HFF-Myc (cell line): ENCODE measurements at places on chromosomes 3 and 15.

DNA sequence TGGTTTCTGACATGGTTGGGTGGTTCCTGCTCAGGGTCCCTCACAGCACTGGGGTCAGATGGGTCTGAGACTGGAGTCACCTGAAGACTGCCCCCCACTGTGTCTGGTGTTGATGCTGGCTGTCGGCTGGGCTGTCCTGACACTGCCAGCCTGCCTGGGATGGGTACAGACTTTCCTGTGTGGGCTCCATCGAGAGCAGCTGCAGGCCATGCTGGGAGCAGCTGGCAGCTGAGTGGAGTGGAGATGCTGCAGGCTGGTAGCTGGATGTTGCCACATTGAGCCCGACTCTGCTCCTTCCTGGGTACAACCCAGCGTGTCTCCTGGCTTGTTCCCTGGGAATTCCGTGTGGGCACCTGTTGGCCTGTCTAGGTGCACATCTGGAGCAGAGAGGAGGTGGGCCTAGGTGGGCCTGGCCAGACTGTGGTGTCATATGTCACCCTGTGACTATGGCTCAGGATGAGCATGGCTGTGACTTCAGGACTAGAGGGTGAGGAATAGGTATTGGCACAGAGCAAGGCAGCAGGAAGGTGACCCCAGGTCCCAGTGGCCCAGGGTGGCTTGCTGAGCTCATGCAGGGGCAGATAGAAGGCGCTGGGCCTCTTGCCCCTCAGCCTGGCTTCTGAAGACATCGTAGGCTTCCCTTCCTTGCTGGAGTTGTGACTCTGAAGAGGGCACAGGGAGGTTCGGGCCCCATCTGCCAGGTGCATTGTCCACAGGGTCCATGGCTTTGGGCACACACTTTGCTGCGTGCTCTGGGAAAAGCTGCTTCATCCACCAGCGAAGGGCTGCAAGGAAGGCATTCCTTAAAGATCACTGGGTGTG is 40.0 kb upstream of the PRR23E start:
- DNase-seq = no peak

DNA sequence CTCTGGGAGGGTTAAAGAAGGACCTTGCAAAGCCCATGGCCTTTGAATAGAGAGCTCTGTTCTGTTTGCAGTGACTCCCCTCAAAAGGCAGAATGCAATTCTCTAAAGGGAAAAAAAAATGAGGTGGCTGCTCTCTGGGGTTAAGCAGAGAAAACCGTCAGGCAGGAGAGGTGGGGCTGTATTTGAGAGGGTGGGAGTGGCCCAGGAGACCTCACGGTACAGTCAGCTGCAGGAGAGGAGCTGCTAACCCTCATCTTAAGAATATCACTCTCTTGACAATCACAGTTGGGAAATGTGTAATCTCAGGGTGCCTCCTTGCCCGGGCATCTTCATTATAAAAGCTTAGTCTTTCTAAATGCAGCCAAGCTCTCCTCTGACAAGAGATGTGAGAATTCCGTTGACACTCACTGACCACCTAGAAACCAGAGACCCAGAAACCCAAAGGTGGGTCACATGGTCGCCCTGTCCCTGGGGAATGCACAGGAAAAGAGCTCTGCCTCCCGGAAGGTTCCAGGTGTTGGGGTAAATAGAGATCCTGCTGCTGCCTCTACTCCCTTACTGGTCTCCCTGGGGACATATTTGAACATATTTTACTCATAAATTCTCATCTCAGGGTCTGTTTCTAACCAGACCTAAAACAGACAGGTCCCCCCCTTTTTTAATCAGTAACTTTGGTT is 159.1 kb upstream of the CTDSPL start:
- no peak for DNase-seq

GRCh38 chr3:123112232-123112631 is 45.4 kb downstream of the PDIA5 start:
- no peak for DNase-seq

DNA sequence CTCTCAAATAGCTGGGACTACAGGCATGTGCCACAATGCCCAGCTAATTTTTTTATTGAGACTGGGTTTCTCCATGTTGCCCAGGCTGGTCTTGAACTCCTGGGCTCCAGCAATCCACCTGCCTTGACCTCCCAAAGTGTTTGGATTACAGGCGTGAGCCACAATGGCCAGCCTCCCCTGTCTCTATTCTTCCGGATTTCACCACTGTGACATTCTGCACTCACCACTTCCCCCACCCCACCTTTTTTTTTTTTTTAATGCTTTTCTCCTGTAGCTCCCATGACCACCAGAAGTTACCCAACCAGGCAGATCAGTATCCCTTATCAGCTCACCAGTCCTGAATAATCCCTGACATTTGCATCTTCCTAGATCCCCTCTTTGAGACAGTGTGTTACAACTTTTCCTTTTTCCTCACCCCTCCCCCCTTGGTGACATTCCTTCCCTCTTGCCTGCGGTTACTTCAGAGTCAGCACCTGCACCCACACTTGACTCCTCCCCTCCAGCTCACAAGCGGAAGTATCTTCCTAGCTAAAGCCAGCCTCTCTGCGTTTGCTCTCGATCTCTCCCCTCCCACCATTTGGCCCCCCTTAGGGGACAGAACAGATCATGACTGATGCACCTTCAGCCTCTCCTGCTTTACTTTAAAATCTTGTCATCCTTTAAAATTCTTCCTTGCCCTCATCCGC is 13.5 kb upstream of the ZNF592 start:
- DNase-seq = no peak

DNA sequence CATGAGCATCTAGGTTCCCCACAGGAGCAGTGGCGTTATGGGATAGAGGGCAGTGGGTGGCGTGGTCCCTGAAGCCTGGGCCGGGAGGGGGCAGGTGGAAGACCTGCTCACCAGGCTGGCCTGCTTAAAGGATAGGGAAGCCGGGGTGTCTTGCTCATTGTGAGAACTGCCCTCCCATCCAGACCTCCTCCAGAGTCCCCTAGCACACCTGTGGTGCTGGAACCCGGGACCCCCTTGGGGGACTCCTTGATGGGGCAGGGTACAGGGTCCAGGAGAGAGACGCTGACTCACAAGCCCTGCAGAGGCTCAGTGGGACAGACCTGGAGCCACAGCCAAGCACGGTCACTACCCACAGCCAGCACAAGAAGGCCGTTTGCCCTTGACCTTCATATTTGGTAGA is 2.8 kb upstream of the RHCG start:
- no peak for DNase-seq

GRCh38 chr3:72515941-72516340 is 332.3 kb downstream of the SHQ1 start:
- no peak for DNase-seq

DNA sequence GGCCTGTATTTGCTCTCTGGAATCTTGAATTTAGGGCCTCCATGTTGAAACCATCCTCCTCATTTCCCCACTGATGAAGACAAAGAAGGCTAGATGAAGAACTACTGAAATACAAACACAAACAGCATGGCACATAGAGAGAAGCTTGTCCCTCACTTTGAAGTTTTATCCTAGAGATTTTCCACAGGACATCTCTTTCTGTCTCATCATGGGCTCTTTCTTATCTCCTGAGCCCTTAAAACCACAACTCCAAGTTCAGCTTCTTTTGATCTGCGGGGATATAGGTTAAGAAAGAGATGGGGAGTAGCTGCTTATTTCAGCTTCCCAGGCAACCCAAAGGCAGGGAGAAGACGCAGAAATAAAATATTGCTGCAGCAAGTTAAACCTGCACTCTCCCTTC is 213.1 kb upstream of the LRIG1 start:
- no peak for DNase-seq
